ENCODE measurements at places on chromosomes 4 and X.

DNA sequence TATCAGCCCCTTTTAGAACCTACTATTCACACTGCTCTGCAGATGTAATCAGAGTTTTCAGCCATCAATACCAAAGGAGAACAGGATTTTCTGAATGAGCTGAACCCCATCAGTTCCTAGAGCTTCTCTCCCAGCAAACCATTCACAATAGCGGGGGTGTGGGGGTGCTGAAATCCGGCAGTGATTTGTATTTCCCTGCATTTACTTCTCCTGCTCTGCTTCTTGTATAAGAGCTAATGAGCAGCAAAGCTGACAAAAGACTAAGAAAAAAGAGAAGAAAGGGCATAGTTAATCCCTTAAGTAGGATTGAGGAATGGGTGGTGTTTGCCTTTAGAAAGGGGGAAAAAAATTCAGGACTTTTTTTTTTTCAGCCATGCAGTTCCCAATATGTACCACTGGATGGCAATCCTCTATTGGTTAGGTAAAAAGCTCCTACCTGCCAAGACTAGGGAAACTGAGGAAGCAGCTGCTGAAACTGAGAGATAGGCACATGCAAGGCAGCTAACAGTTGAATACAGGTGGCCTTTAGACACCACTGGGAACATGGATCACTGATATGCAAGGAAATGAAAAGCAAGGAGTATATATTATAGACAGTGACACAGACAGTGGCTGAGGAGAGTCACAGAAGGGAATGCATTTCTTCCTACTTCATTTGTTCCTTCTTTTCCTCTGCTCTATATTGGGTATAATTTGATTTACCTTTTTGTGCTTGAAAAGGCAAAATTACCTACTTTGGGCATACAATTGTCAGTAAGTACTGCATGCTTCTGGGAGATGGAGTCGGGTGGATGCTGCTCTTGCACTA lies 217.9 kb downstream of the HS6ST2 start:
- DNase-seq = no peak

DNA sequence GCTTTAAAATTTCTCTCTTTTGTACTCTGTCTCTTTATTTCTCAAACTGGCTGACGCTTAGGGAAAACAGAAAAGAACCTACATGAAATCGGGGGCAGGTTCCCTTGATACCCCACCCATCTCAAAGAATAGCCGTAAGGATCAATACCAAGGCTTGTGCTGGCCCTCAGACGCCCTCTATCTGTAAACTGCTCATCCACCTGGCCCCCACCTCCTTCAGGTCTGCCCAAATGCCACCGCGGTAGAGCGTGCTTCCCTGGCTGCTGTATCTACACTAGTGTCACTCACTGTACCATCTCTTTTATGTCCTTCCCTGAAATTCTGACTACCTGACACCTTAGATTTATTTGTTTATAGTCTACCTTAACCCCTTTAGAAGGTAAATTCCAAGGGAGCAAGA lies 62.8 kb downstream of the SMIM20 start:
- DNase-seq = no peak

DNA sequence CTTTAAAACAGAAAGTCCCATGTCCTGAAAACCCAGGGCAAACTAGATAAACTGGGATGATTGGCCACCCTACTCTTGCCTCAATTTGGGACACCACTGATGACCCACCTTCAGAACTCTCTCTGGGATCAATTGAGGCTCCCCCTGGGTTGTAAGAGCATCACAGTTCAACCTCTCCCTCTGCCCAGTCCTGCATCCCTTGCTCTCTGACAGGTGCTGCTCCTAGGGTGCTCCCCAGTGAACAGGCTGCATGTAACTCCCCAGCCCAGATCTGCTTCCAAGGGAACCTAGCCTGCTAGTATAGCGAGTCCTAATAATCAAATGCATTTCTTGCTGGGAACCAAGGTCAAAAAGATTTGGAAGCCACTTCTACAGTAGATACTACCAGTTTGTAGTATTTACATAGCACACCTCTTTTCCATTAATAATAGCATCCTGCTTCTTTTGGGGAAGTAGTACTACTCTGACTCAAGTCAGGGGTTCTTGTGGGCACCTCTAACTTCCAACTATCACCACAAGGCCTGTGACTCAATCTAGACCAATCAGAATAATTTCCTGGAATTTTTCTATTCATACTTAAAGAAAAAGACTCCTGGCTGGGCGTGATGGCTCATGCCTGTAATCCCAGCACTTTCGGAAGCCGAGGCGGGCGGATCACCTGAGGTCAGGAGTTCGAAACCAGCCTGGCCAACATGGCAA lies 42.1 kb upstream of the SPINK2 start:
- no peak for DNase-seq

DNA sequence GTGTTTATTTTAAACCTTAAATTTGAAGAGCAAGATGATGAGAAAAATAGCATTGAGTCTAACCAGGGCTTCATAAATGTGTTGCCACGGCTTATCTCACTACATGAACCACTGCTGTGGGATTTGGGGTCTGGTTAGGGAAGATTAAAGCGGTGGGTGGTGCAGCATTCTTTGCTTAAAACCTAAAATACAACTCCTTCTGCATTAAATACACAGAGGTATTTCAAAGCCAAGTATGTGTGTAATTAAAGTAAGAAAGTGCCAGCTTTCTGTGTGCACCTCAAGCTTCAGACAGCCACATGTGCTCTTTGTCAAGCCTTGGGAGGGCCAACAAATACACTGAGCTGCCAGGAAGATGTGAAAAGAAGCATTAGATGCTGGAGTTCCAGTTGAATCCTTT lies 128.0 kb downstream of the CPE start:
- DNase-seq = no peak

DNA sequence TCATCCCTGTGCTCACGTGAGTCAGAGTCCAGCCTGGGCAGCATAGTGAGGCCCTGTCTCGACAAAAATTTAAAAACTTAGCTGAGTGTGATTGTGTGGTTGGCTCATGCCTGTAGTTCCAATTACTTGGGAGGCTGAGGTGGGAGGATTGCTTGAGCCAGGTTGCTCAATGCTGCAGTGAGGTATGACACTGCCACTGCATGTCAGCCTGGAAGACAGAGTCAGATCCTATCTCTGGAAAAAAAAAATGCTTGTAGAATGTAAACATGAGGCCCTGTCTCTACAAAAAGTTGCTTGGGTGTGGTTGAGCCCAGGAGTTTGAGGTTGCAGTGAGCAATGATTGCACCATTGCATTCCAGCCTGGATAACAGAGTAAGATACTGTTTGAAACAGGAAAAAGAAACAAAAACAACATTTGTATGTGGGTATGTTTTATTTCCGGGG lies 11.3 kb upstream of the YTHDC1 start:
- DNase-seq = no peak

GRCh38 chr4:186345184-186345583 lies 79.2 kb downstream of the F11 start:
- DNase-seq = no peak

GRCh38 chr4:108622022-108622421 lies 1.6 kb downstream of the RPL34 start:
- no peak for DNase-seq

DNA sequence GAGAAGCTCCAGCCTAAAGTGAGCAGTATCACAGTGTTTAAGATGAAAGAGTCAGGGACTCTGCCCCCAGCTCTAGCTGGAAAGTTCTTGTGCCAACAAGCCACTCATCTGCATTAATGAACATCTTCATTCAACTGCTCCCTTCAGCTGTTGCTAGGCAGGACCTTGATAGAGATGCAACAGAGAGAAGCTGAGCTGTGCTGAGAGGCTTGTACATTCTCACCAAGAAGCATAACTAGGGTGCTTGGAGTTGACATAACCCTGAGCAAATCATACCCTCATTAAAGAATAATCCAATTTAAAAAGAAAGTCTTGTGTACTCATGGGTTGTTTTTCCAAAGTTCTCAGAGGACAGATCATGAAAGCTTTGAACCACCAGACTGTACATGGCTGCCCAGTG lies 63.2 kb downstream of the ATXN3L start:
- DNase-seq = no peak

DNA sequence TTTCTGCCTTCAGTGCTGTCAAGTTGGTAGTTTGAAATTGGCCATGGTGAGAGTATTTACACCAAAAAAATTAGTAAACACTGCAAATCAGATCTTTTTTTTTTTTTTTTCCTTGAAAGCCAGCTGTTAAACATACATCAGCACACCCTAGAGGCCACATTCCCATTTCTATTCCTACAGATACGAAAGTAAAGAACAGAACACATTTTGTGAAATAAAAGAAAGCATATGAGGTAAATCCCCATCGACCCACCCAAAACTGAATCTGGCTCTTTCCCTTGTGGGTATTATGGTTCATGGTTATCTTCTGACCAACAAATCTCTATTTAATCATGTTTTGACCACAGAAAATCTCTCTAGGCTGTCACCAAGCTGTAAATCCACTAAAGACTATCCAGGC lies 41.8 kb upstream of the AP1AR start:
- DNase-seq = no peak

DNA sequence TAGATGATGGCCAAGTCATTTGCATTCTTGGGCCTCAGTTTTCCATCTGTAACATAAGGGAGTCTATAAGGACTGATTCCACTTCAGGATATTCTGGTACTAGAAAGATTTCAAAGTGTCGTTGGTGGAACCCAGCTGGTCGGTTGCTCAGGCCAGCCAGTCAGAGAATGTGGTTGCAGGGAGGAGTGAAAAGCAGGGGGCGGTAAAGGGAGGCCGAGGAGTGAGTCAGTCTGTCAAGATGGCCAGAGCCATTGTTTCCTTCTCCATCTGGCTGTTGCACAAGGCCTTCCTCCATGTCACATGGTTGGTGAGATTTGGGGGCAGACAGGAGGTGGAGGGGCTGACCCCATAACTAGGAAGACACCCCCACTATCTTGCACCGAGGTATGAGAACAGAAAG lies 38.2 kb downstream of the STARD8 start:
- no peak for DNase-seq

DNA sequence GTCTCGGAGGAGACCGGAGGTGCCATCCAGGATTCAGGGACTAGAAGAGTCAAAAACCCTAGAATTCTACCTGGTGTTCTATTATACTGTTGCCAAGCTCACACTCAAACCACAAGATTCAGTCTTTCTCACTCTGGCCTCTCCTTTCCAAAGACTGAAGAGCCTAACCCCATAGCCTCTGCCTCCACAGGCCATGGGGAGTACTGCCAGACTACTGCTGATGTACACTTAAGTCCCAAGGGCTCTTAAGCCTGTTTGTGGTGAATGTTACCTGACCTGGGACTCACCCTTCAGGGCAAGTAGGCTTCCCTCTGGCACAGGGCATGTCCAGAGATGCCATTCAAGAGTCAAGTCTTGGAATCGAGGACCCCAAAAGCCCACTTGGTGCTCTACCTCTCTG lies 58.9 kb upstream of the IRS4 start:
- no peak for DNase-seq

GRCh38 chr4:79862821-79863220 lies 210.2 kb downstream of the ANTXR2 start:
- no peak for DNase-seq

DNA sequence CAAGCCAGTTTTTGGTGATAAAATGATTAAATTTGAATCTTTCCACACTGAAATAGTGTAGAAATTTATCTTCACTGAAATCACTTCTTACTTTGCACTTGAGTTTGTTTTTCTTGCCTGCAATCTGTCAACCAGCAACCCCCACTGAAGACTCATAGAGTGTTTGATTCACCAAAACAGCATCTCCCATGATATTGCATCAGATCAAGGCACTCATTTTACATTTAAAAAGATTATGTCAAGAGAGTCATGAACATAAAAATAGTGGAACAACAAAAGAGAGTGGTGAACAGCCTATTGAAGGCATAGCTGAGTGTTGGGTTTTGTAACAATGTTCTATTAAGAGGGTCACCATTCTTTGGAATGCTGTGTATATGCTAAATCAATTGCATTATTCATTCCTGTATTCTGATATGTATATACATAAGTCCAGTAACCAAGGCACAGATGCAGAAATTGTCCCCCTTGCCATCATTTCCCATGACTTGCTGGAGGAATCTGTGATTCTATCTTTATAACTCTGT lies 1934.9 kb downstream of the ARAP2 start:
- DNase-seq = no peak

- no peak for DNase-seq
These were observed 2.8 kb downstream of the DCUN1D4 start for GRCh38 chr4:51845711-51846110.

Measured in right forelimb (tissue), 1 donor.